ENCODE measurements at places on chromosomes 2 and 18. TPM values are rescaled to one million over a fixed set of nuclear protein-coding genes. Genes with fewer than 3 reads are reported as not detected.

DNA sequence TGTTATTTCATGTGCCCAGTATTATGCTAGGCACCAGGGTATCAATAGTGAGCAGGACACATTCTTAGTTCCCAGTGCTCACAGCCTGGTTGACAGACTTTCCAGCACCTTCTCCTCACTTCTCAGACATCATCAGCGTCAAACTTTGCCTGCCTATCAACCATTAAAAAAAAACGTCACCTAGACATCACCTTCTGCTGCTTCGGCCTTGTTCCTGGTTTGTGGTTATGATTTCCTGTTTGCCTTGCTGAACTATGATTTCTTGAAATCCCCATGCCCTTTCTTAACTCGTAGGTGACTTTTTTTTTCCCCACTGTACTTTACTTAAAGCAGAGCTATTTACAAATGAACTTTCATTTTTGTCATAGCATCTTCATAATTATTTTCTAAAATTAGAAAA lies 60.4 kb upstream of the NABP1 start:
- no peak for DNase-seq

DNAJC5G gene
- 0.42 TPM for total RNA-seq

DNA sequence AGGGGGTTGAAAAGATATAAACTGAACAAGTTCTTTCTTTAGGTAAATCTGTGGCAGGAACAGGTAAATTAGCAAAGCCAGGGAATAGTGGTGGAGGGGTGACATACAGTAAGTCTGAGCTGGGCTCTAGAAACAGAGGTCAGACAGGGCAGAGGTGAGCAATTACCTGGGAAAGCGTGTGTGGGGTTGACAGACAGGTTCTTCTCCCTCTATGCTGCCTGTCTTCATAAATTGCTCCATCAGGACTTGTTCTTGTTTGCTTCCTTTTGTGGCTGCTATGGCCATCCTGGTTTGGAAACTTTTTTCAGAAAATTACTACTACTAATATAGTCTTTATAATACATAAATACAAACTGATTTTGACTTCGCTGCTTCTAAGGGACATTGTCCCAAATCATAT lies 3.4 kb upstream of the ANKRD12 start:
- DNase-seq, result no peak

SETBP1 gene
- 46.7 TPM for total RNA-seq

- no peak for DNase-seq
Observed at GRCh38 chr2:168948621-168949212, 47.6 kb downstream of the G6PC2 start.

All from urinary bladder (tissue), 4 donors.